ENCODE measurements at places on chromosomes 12 and 14. TPM values are rescaled to one million over a fixed set of nuclear protein-coding genes. Genes with fewer than 3 reads are reported as not detected.

The ESR2 gene
- total RNA-seq: not detected

The AKAP6 gene
- total RNA-seq: 40.6 TPM

The MANSC4 gene
- not detected for total RNA-seq

The TSHR gene
- not detected for total RNA-seq

The TRHDE gene
- 9.1 TPM for total RNA-seq

The ZNF385A gene
- total RNA-seq: 4.6 TPM

The TSPAN31 gene
- 36.2 TPM for total RNA-seq

The ART4 gene
- total RNA-seq: not detected

The MORN3 gene
- 0.25 TPM for total RNA-seq

The NACA gene
- 1,373 TPM for total RNA-seq

The CD27 gene
- total RNA-seq: not detected

The NUBPL gene
- total RNA-seq: 11.8 TPM

The PLBD1 gene
- 1.5 TPM for total RNA-seq

The KRT73 gene
- not detected for total RNA-seq

The ENDOU gene
- total RNA-seq: not detected

The NOVA1 gene
- total RNA-seq: not detected

The MYO1H gene
- not detected for total RNA-seq

The COX8C gene
- not detected for total RNA-seq

The GDF3 gene
- not detected for total RNA-seq

The POTEG gene
- not detected for total RNA-seq

The GALNT9 gene
- not detected for total RNA-seq

The CFL2 gene
- 164 TPM for total RNA-seq

The GNB3 gene
- 0.57 TPM for total RNA-seq

The WNT1 gene
- total RNA-seq: not detected

The ASCL1 gene
- not detected for total RNA-seq

The DENND5B gene
- 25.3 TPM for total RNA-seq

The MIPOL1 gene
- 0.12 TPM for total RNA-seq

The MAP4K5 gene
- total RNA-seq: 75.4 TPM

The TDRD9 gene
- not detected for total RNA-seq
